ENCODE measurements at places on chromosomes 4 and X. TPM values are rescaled to one million over a fixed set of nuclear protein-coding genes. Genes with fewer than 3 reads are reported as not detected.

- peak; percentile 83 for DNase-seq
- H3K27me3 ChIP-seq, result peaks cover 34% of the 10 kb centered on the region
Observed at GRCh38 chr4:1748465-1748995, 27.2 kb downstream of the TACC3 start.

DNA sequence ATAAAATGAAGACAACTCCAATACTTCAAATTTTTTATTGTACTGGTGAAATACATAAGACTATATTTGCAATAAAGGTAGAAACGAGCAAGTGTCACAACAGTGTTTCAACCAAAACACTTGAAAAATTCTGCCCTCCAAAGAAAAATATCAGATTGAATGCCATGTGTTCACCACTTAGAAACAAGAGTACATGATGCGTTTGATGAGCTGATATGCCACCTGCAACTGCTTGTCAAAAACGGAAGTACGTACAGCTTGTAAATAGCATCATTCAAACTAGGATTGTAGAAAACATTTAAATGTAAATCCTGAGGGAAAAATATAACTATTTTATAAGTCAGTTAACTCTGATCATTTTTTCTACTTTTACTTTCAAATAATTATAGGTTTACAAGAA is 276.1 kb downstream of the ANTXR2 start:
- no peak for DNase-seq
- no peak overlapping the region for H3K27ac ChIP-seq
- H3K27me3 ChIP-seq, result no peaks in the 10 kb centered on the region
- no peaks in the 10 kb centered on the region for H3K4me1 ChIP-seq
- H3K36me3 ChIP-seq, result no peaks in the 10 kb centered on the region
- no peak overlapping the region for H3K4me3 ChIP-seq

NPY2R gene
- not detected for total RNA-seq

DNA sequence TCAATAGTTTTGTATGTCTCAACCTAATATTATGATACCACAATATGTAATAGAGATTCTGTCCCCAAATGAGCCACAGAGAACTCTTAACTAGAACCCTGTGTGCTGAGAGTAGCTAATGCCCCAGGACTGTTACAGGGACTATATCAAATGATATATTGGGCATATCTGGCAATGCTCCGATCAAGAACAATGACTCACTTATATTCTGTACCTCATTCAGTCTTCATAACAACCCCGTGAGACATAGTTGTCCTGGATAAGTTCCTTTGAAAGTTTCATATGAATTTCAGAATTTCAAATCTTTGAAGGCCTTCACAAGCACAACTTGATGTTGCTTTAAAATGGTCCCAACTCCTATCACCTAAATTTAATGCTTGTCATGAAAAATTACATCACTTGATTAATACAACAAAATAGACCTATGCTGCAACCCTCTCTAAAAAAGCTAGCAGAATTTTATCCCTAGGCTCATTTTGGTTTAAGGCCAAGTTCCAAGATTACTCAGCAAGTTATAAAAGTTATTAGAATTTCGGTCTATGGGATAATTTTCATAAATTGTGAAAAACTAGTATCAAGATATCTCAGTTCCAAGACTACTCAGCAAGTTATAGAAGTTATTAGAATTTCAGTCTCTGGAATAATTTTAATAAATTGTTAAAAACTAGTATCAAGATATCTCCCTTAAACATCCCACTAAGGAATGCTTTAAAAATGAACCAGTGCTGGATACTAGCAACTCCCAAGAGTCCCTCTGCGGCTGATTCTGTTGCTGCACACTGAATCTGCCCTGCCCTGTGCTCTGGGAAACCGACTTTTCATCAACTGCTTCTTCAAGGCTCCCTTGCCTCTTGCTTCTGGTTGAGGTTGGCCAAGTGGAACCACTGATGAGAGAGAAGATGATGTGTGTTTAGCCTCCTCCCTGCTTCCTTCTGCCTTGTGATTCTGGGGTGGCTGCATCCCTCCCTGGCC is 6.0 kb upstream of the ANXA3 start:
- H3K36me3 ChIP-seq, result no peaks in the 10 kb centered on the region
- DNase-seq, result no peak
- H3K27me3 ChIP-seq, result no peaks in the 10 kb centered on the region
- peaks cover 26% of the 10 kb centered on the region for H3K4me1 ChIP-seq

HTN3 gene
- total RNA-seq, result not detected

- DNase-seq, result no peak
- H3K27me3 ChIP-seq, result no peaks in the 10 kb centered on the region
- H3K36me3 ChIP-seq, result no peaks in the 10 kb centered on the region
Observed at GRCh38 chr4:114052227-114052626, 72.8 kb upstream of the ARSJ start.

- no peak overlapping the region for H3K27ac ChIP-seq
- peaks cover 19% of the 10 kb centered on the region for H3K4me1 ChIP-seq
- no peak overlapping the region for H3K4me3 ChIP-seq
- H3K36me3 ChIP-seq, result no peaks in the 10 kb centered on the region
- DNase-seq, result no peak
Observed at GRCh38 chr4:40987151-40987550, 227.2 kb downstream of the APBB2 start.

DNA sequence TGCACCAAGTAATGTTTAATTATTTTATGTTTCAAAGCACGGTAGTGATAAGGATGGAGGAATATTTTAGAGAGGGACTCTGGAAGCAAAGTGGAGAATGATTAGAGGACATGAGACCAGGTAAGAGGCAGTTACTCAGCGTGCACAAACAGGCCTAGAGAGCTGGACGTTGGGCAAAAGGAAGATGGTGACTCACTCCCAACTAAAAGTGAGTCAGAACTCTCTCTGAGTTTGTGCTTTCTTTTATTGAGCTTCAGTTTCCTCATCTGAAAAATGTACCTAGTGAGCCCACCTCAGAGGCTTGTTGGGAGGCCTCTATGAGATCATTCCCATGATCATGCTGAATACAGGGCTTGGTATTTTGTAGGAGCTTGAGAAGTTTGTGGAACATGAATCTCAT is 1.6 kb upstream of the ZC4H2 start:
- no peak overlapping the region for H3K27ac ChIP-seq
- peaks cover 3% of the 10 kb centered on the region for H3K4me1 ChIP-seq
- DNase-seq, result no peak
- H3K36me3 ChIP-seq, result no peaks in the 10 kb centered on the region
- H3K27me3 ChIP-seq, result no peaks in the 10 kb centered on the region
